ENCODE measurements at places on chromosomes 7 and 10. TPM values are rescaled to one million over a fixed set of nuclear protein-coding genes. Genes with fewer than 3 reads are reported as not detected.

DNA sequence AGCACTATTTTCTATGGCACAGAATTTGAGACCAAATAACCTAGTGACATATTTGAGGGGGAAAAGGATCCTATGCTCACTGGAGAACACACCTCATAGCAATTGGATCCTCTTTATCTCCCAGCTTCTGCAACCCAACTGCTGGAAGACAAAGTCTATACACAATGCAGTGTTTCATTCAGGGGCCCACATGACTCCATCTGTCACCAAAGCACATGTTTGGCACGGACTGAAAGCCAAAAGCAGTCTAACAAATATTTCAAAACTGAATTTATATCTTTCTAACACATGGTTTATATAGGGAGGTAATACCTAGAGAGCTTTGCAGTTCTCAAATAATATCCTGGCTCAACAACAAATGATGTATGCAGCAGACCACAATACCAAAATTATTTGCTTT is 39.2 kb downstream of the ADAM12 start:
- no peaks in the 10 kb centered on the region for H3K36me3 ChIP-seq
- DNase-seq = no peak
- peaks cover 13% of the 10 kb centered on the region for H3K4me1 ChIP-seq
- H3K4me3 ChIP-seq = no peak overlapping the region

GRCh38 chr7:129643550-129644170 is 32.1 kb downstream of the NRF1 start:
- H3K4me3 ChIP-seq = no peak overlapping the region
- peaks cover 12% of the 10 kb centered on the region for H3K4me1 ChIP-seq
- H3K27me3 ChIP-seq = no peaks in the 10 kb centered on the region
- H3K27ac ChIP-seq = no peak overlapping the region

GRCh38 chr7:150992051-150992640 is 1.3 kb downstream of the NOS3 start:
- H3K4me3 ChIP-seq = no peak overlapping the region
- DNase-seq = no peak
- no peaks in the 10 kb centered on the region for H3K36me3 ChIP-seq

DNA sequence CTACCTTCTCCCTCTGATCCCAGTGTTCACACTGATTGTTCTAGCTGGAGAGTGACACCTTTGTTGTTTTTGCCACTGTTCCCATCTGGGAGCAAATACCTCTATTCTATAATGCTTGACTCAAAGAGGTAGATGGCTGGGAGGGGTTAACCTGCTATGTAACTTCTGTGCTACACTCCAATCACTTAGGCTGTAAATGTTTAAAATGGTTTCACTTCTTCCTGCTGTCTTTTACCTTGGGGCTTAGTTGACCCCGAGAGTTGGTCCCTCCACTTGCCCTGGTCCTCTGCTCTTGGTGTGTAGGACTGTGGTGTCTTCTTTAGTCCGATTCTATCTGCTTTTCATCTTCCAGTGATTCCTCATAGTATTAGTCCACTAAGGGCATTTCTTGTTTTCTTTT is 22.3 kb downstream of the KLHDC10 start:
- no peak overlapping the region for H3K4me3 ChIP-seq
- H3K27me3 ChIP-seq = no peaks in the 10 kb centered on the region
- DNase-seq = no peak
- no peaks in the 10 kb centered on the region for H3K36me3 ChIP-seq

DNA sequence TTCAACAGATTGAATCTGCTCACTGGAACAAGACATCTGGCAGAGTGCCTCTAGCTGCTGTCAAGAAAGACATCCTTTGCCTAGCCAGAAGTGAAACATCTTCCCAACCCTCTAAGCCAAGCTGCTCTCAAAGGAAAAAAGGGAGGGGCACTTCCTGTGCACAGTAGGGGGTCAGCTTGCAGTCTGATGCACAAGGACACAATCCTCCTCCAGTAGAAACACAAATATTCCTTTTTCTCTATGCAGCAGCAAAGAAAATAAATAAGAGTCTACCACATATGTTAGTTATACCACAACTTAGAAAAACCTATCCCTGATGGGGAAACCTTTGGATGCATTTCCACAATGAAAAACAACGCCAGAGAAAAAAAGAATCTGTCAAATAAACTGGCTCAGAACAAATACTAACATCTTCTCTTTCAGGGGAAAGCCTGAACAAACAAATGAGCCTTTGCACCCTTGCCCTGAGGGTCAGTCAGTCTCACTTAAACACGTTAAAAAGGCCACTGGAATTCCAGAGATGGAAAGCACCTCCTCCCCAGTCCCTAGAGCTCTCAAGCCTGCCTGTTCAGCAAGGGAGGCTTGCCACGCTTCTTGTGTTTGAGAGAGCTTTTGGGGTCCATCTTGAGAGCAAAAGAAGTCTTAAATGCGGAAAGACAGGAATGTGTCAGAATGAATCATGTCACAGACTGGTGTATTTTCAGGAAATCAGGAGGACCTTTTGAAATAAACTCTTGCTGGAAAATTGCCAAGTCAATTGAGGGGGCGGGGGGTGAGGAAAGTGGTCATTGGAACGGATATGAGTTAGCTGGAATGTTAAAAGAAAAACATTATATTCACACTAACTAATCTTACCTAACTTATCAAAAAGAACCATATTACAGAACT is 7.5 kb downstream of the LAMB1 start:
- peak overlapping the region; percentile 75 for H3K27ac ChIP-seq
- H3K4me3 ChIP-seq = peak overlapping the region; percentile 12
- peak; percentile 67 for DNase-seq
- H3K36me3 ChIP-seq = peaks cover 29% of the 10 kb centered on the region
- H3K27me3 ChIP-seq = no peaks in the 10 kb centered on the region

- no peaks in the 10 kb centered on the region for H3K36me3 ChIP-seq
- H3K27me3 ChIP-seq = peaks cover 66% of the 10 kb centered on the region
- H3K27ac ChIP-seq = no peak overlapping the region
- DNase-seq = no peak
- H3K4me1 ChIP-seq = no peaks in the 10 kb centered on the region
Observed at GRCh38 chr7:25870574-25870973, 281.4 kb upstream of the NFE2L3 start.

Gene SVIL
- total RNA-seq = 166 TPM
